ENCODE measurements at places on chromosomes 11 and 22.

- no peak for DNase-seq
Measured at GRCh38 chr11:128294001-128294670, 293.2 kb downstream of the ETS1 start.

GRCh38 chr11:64675450-64676260 lies 47.3 kb downstream of the NRXN2 start:
- DNase-seq = peak; percentile 85

DNA sequence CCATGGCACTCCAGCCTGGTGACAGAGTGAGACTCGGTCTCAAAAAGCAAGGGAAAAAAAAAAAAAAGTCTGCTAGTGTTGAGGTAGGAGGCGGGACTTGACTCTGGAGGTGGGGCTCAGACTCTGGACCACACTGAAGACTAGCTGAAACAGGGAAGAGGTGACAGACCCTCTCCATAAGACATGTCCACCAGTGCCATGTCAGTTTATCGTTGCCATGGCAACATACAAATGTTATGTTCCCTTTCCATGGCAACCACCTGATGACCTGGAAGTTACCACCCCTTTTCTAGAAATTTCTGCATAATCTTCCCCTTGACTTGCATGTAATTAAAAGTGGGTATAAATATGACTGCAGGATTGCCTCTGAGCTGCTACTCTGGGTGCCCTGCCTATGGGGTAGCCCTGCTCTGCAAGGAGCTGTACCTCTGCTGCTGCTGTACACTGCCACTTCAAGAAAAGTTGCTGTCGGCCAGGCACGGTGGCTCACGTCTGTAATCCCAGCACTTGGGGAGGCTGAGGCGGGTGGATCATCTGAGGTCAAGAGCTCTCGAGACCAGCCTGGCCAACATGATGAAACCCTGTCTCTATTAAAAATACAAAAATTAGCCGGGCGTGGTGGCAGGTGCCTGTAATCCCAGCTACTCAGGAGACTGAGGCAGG lies 55.1 kb downstream of the KIAA1671 start:
- DNase-seq = no peak

DNA sequence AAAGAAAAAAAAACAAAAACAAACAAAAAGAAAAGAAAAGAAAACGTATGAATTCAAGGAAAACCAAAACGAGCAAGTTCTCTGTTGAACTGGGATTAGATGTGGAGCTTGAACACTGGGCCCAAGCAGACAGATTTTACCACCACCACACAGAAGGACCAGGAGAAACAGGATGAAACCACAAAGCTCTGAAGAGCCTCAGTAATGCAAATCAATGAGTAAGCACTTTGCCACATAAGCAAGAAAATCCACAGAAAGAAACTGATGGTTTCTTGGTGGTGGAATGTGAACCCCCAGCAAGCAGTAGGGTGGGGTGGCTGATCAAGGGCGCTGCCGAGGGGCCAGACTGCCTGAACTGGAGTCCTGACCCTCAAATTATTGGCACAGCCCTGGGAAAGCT lies 50.9 kb upstream of the NFRKB start:
- DNase-seq = no peak

DNA sequence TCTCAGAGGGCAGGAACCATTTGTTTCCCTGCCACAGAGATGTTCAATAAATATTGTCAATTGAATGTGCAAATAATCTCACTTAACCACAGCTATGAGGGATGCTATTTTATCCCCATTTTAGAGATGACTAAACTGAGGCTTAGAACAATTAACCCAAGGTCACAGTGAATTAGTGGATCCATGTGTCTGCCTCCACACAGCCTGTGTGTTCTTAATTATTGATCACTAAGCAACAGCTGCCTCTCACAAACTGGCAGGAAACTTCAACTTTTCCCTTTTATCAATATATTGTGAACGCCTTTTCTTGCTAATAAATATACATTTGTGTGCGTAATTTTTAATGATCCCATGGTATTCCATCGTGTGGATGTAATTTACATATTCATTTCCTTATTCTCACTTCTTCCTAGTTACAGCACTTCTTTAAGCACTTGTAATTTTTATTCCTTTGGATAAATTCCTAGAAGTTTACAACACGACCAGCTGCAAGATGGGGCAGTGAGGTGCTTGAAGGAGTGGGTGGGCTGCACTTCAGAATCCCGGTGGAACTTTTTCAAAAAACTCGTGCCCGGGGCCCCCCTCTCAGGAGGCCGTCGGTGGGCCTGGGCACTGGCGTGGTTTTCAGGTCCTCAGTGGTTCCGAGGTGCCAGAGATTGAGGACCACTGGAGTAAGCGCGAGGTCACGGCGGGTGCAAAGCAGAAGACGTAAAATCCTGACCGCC lies 915 bp upstream of the SREBF2 start:
- no peak for DNase-seq

DNA sequence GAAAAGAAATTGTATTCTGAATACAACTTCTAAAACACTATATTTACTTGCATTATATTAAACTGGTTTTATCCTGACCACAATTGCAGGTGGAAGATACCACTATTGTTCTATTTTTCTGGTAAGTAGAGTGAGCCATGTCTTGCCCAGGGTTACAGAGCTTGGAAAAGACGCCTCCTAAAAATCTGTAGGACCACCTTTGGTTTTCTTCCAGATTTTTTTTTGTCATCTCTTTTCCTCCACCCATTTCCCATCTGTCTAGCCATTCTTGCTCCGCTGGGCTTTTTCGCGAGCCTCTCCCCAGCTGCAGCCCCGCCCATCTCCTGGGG lies 294 bp upstream of the MTMR3 start:
- no peak for DNase-seq

DNA sequence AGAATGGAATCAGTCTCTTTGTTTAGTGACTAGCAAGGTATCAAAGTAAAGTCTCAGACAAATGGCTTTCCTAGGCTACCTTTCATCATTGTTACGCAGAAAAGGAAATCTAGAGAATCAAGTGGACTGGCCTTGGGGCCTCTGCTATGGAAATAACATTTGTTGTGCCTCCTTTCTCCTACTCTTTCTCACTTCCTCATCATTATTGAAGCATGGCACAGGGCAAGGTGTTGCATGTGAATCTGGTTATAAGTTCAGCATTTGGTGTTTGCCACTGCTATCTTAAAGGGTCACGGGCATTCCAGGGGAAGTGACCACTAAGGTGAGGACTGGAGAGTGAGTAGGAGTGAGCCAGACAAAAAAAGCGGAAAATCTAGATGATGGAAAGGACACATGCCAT lies 54.9 kb downstream of the GLYATL1 start:
- DNase-seq = no peak

DNA sequence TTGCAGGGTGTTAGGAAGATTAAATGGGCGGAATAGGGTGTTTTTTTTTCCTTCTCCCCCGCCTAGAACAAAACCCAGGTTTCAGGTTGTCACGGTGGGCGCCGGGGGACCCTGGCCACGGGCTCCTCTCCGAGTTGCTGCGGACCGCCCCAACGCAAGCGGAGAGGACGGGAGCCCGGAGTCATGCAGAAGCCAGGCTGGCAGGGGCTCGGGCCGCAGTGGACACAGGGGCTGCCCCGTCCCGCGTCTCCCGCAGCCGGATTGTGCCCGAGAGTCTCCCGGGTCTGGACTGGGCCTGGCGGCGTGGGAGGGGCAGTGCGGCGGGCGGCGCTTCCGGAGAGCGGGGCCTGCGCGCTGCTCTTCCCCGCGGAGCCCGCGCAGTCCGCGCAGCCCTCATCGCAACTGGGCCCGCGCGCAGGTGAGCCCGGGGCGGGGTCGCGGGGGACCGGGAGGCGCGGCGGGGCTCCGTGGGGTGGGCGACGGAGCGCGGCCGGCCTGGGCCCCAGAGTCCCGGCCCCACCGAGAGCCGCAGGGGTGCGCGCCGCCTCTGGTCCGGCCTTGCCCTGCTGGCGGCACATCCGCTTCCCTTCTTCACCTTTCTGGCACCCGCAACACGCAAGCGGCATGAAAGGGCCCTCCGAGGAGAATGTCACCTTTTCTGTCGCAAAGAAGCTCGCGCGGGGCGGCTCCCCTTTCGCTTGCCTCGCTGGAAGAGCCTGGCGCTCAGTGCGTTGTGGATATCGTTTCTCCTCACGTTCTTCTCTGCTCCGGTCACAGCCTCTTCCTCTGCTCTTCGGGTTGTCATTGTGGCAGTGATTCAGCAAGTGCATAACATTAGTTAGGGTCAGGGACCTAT lies at the start of gene TIRAP:
Gene TIRAP, plus strand, starts transcription at position 358 of the 856 bp plus-strand sequence. CDS start 7,802 bp downstream, outside the sequence.
- DNase-seq = peak; percentile 76

GRCh38 chr11:12853652-12854296 lies 155.3 kb upstream of the RASSF10 start:
- DNase-seq = no peak

- peak; percentile 88 for DNase-seq
Measured at GRCh38 chr11:44634401-44635281, 69.2 kb downstream of the CD82 start.

DNA sequence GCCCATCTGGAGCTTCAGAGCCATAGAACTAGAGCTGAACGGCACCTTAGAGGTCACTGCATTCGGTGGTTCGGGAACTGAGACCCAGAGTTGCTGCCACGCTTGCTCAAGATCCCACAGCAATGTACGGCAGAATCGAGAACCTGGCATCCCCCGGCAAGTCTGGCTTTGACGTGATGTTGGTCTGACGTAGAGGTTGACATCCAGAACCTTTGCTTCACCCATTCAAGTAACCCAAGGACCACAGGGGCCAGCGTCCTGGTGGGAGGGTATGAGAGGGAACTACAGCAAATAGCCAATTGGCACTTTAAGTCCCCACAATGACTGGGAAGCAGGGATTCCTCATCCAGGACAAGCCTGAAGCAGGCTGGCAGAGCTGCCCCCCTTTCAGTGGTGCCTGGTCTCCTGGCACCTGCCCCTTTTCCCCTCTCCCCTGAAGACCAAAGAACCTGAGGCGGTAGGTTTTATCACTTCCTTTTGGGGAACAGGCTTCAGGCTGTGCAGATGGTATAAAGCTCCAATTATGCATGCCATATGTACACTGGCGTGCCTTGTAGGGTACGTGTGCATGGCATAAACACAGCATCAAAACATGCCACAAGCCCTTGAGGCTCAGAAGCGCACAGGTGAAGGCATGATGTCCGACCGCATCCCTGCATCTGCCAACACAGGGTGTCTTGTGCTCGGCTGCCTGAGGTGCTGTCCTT lies 15.3 kb upstream of the TEF start:
- no peak for DNase-seq

- no peak for DNase-seq
Measured at GRCh38 chr11:130456286-130456685, 7.8 kb downstream of the ADAMTS15 start.

GRCh38 chr22:20464096-20464614 lies 26.5 kb upstream of the SCARF2 start:
- DNase-seq = no peak

- peak; percentile 95 for DNase-seq
Measured at GRCh38 chr11:17972987-17973386, 39.9 kb downstream of the SERGEF start.

DNA sequence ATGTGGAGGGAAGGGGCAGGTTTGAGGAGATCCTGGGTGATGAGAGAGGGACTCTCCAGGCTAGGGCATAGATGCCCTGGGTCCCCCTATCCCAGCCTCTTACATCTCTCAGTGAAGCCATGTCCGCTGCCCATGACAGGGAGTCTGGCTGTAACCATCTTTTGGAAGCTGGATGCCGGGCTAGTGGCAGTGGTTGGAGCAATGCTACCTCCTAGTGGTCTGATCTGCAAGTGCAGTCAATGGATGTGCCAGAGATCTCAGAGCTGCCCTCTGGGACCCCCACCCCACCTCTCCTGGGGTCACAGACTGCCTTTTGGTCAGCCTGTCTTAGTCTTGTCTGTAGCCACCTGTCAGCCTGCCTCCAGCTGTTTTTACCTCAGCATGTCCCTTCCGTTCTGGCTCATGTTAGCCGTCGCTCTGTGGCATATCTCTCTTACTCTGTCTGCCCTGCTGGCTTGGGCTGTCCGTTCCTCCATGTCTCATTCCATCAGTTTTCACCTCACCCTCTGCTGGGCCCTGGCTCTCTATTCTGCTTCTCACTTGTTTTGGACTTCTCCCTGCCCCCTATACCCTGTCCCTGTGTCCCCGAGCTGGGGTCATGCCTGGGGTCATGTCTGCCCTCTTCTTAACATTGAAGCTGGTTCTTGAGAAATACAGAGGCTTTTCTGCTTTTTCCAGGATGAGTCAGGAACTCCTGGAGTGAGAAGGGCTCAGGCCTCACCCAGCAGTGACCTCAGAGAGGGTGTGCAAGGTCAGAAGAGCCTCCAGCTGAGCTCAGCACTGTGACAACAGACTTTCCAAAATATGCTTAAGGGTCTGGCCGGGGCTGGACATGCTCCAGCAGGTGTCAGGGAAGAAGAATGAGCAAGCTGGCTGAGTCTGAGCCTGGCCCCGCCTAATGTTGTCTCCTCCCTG lies 52.0 kb upstream of the THY1 start:
- peak; percentile 89 for DNase-seq

DNA sequence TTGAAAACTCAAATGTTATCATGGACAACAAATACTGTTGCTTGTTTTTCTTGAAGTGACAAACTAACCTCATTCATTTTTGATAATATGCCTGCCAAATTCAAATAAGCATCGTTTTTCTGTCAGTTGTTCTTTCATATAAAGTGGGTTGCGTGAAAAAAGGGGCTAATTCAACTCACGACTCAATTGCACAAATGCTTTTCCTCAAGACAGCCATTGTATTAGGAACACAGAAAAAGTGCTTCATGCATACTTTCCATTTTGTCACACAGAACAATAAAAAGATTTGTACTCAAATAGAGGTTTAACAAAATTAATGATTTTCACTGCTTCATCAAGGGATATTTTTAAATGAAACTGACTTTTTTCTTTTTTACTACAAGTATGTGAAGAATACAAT lies 94.6 kb upstream of the ALKBH3 start:
- no peak for DNase-seq

DNA sequence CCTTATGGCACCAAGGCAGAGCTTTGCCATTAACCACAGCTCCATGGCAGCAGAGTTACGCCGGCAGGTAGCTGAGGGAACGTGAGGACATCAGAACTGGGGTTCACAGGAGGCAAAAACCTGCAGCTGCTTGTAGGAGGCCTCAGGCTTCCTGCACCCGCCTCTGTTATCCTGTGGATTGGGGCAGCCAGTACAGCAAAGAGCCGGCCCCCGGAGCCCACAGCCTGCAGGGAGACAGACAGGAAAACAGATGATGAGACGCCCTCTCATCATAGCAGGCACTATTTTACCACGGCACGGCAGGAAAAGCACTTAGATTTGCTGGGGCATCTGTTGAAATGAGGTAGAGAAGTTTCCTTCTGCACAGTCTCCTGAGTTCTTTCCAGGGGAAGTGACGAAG lies 870.3 kb downstream of the TBC1D22A start:
- DNase-seq = no peak

DNA sequence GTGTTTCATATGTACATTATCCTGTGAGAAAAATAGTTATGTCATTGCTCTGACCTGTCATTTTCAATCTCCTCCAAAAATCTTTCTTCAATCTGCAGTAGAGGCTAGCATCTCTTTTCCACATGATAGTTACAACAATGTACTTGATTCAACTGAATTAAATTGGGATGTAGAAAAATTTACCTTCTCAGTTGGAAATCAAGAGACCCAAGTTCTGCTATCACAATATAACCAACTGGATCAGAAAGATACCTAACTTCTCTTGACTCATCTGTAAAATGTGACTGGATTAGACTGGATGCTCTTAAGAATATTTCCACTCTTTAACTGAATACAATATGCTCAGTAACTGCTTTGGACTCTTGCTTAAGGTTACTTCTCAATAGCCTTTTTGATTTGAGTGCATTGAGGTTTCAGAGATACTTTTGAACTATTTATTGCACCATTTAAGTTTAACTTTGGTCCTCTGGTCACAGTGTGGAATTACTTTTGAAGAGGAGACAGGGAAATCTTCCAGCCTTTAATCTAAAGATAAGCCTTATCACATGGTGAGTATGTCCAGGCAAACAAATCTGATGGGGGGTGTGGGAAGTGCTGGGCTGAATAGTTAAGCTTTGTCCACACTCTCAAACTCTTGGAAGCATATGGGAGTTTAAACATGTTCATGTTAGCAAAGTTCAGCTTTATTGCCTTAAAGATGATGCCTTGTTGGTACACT lies 82.3 kb downstream of the YAP1 start:
- no peak for DNase-seq

Data from islet precursor cell (in vitro differentiated cells).